ENCODE measurements at places on chromosomes 4 and X.

- no peak for DNase-seq
Observed at GRCh38 chr4:74292111-74292870, 16.0 kb upstream of the EPGN start.

- peak; percentile 9 for DNase-seq
Observed at GRCh38 chrX:143081231-143081630, 55.5 kb downstream of the SPANXN4 start.

GRCh38 chrX:69311936-69312670, 146.8 kb upstream of the PJA1 start:
- DNase-seq, result no peak

GRCh38 chr4:156798438-156798837, 173.2 kb downstream of the PDGFC start:
- DNase-seq, result no peak

GRCh38 chr4:75513526-75514130, 575 bp downstream of the RCHY1 start:
- DNase-seq, result no peak

DNA sequence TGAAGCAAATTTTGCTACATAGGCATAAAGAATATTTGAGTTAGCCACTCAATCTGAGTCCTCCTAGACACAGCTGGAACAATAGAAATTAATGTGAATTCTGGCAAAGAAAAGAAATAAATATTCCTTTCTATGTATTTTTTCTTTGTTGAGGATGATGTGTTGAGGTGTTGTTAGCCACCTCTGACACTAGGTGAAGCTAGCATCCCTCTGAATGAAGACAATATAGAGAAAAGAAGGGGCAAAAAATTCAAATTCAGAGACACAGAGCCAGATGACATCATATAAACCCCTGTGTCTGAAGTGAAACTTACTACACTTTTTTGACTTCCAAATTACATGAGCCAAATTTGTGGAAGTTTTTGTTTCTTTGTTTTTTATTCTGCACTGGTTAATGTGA, 34.6 kb upstream of the TMPRSS11D start:
- no peak for DNase-seq

DNA sequence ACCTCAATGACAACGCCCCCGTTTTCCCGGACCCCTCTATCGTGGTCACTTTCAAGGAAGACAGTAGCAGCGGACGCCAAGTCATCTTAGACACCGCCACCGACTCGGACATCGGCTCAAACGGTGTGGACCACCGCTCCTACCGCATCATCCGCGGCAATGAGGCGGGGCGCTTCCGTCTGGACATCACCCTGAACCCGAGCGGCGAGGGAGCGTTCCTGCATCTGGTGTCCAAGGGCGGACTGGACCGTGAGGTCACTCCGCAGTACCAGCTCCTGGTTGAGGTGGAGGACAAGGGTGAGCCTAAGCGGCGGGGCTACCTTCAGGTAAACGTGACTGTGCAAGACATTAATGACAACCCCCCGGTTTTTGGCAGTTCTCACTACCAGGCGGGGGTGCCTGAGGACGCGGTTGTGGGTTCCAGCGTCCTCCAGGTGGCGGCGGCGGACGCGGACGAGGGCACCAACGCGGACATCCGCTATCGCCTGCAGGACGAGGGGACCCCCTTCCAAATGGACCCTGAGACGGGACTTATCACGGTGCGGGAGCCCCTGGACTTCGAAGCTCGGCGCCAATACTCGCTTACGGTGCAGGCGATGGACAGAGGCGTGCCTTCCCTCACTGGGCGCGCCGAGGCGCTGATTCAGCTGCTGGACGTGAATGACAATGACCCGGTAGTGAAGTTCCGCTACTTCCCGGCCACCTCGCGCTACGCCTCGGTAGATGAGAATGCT, 2.2 kb downstream of the FAT4 start:
- peak; percentile 23 for DNase-seq

DNA sequence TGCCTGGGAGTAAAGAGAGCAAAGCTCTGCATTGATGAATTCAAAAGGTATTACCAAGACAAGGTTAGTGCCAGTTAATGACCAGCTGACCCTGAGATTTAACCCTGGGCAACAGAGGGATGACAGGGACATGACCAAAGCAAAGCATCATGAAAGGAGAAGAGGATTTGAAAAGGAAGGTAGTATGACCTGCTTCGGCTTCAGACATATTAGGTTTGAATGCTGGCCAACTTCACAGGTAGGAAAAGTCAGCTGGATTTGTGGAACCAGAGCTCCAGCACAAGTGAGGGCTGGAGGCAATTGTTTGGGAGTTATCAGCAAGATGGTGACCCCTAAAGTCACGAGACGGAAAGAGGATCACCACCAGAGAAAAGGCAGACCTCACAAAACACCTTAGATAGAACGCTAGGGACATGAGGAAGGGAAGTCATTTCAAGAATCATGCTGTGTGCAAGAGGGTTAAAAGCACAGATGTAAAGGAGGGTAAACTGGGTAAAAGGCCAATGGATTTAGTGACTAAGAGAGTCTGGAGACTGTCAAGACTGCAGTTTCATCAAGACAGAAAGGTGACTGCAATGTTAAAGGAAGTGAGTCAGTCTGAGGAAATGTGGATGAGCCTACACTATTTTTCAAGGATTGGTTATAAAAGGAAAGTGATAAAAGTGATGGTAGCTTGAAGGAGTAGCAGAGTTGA, 45.6 kb downstream of the SH3RF1 start:
- DNase-seq, result no peak

GRCh38 chr4:26325191-26325590, 4.4 kb downstream of the RBPJ start:
- DNase-seq, result no peak

DNA sequence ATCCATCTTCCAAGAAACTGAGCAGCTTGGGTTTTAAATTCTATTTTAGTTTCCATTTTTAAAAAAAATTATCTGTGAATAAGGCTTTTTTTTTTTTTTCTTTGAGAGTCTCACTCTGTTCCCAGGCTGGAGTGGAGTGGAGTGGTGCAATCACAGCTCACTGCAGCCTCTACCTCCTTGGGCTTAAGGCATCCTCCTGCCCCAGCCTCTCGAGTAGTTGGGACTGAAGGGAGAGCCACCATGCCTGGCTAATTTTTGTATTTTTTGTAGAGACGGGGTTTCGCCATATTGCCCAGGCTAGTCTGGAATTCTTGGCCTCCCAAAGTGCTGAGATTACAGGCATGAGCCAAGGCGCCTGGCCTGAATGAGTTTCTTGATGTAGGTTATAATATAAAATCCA, 1.4 kb downstream of the ENOPH1 start:
- DNase-seq, result no peak

GRCh38 chrX:131752493-131753198, 208.8 kb downstream of the OR13H1 start:
- no peak for DNase-seq

- no peak for DNase-seq
Observed at GRCh38 chr4:175109933-175110332, 191.8 kb downstream of the ADAM29 start.

DNA sequence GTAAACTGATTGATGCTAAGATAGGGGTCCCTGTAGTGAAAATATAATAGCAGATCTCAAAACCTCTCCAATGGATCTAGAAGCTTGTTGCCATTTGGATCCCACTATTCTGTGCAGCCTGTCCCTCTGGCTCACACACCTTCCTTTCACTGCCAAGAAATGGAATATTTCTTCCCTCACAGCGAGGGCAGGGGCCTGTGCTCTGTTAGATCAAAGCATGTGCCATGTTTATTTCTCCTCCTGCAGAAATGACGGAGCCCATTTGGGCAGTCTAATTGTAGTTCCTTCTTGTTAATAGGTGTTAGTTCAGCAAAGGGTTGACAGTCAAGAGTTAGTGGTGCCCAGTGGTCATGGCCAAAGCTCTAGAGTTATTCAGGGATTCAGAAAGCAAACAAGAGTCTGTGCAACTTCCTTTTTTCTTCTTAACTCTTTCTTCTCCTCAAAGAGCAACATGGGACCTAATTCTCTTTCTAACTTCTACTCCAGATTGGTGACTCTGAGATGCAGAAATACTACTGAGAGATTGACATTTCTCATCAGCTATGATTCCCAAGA, 106.8 kb downstream of the STOX2 start:
- DNase-seq, result no peak

DNA sequence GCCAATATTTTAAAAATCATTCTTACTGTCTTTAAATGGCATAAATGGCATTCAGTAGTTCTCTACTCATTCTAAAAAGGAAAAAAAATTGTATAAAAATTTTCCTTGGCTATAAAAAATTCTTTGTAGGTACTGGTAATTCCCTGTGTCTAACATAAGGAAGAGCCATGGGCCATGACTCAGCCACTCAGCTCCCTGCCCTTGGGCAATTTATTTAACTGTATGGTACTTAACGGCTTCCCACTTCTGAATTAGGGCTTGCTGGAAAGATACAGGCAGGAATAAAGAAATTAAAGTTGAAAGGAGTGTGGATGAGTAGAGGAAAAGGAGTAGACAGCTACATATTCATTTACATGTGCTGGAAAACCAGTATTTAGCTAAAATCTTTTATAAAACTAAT, 30.6 kb downstream of the ABHD18 start:
- no peak for DNase-seq

GRCh38 chr4:31069151-31069550, 349.0 kb downstream of the PCDH7 start:
- DNase-seq, result no peak

- DNase-seq, result no peak
Observed at GRCh38 chrX:106168107-106168506, at the start of gene PWWP3B. Gene PWWP3B (plus strand): TSS chrX:106168305. CDS start chrX:106205433, 37,128 bp downstream.

GRCh38 chrX:91434351-91435168, at the start of gene PABPC5:
Gene PABPC5 (plus strand): TSS chrX:91434839. CDS start chrX:91435578, 739 bp downstream.
- DNase-seq, result no peak

- no peak for DNase-seq
Observed at GRCh38 chr4:176920694-176921093, 128.0 kb upstream of the VEGFC start.

- no peak for DNase-seq
Observed at GRCh38 chr4:127446427-127446885, 186.3 kb upstream of the INTU start.

- DNase-seq, result no peak
Observed at GRCh38 chr4:109599046-109599652, 39.1 kb downstream of the MCUB start.

DNA sequence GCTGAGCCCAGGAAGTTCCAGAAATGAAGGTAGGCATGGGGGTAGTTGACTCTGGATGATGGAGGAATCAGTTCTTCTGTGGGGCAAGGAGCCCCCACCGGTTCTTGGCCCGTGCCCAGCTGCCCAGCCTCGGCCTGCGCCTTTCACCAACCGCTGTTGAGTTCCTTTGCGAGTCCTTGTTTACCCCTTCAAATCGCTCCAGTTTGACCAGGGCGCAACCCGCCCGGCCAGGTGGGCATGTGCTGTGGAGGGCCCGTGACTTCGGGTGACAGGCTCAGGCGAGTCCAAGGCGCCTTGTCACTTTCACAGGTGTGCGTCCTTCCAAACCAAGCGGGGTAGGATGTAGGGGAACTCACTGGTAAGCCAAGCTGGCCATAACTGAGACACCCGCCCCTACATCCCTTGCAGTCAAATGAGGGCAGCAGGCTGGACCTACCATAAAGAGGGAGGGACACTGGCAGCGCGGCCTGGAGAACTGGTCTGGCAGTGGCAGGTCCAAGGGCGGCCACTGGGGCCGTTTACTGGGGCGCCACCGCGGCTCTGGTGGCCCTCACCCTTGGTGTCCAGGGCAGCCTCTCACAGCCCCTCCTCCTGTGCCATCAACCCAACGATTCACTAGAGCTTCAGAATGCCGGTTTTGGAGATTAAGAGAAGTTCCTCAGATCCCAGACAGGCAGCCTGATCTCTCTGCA, 160.3 kb upstream of the ZIC3 start:
- DNase-seq, result no peak

- DNase-seq, result no peak
Observed at GRCh38 chr4:42625329-42625728, 31.6 kb downstream of the ATP8A1 start.

DNA sequence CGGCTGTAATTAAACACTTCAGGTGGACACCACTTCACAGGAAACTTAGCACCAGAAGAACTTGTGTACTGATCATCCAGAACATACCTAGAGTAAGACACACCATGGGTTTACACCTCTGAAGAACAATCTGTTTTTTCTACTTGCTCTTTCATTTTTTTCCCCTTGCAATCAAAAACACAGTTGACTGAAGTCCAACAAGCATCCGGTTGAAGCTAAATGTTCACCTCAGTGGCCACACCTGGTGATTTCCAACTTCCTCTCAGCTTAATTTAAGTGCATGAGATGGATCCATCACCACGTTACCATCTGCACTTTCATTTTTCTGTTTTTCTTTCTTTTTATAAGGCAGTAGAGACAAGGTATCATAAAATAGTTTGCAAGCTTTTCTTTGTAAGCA, 4.9 kb upstream of the TXK start:
- peak; percentile 38 for DNase-seq

DNA sequence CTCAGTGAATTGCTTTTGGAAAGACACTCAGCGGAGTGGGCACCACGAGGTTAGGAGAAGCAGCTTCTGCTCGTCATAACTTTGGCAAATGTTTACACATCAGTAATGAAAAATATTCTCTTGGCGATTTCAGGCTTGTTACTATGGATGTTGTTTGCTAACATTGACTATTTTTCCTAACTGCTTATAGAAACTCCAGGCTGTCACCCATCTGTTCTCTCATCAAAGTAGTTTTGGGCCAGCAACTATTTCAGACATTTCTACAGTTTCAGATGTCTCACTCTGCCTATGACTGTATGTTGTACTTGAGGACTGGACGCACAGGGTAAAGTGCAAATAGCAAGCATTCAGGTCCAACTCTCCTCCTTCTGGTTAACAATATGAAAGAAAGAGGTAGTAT, 346.7 kb downstream of the TRIML1 start:
- DNase-seq, result no peak

GRCh38 chrX:1398431-1399340, 6.8 kb upstream of the SLC25A6 start:
- DNase-seq, result no peak

DNA sequence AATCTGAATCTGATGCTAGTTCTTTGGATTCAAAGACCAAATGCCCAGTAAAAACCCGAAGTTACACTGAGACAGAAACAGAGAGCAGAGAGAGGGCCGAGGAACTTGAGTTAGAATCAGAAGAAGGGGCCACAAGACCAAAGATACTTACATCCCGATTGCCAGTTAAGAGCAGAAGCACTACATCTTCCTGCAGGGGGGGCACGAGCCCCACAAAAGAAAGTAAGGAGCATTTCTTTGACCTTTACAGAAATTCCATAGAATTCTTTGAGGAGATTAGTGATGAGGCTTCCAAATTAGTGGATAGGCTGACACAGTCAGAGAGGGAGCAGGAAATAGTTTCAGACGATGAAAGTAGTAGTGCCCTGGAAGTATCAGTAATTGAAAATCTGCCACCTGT, 309.3 kb downstream of the ANK2 start:
- no peak for DNase-seq

DNA sequence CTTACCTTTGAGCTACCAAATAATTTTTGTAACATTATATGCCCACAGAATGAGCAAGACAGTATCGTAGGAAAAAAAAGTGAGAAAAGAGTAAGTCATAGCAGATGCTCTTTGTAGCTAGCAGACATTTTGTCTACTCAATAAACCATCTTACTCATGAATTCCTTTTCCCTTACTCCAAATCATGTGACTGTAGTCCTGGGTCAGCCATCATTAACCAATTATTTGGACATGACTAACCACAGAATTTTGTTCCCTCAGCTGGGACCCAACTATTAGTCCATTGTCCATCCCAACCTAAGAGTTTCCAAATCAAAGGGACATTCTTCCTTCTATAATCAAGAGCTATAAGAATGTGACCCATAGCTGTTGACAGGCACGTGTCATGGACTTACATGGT, 11.4 kb downstream of the UBE2D3 start:
- no peak for DNase-seq
